NT2/D1 (cell line): ENCODE measurements at places on chromosomes 12 and 14.
A peak's percentile ranks its signal among the peaks of the same experiment; 100 is the strongest.

- DNase-seq, result no peak
Measured at GRCh38 chr14:87644689-87645088, 348.3 kb downstream of the GALC start.

- DNase-seq, result peak; percentile 1
Measured at GRCh38 chr14:31781578-31781977, 220.4 kb downstream of the NUBPL start.

DNA sequence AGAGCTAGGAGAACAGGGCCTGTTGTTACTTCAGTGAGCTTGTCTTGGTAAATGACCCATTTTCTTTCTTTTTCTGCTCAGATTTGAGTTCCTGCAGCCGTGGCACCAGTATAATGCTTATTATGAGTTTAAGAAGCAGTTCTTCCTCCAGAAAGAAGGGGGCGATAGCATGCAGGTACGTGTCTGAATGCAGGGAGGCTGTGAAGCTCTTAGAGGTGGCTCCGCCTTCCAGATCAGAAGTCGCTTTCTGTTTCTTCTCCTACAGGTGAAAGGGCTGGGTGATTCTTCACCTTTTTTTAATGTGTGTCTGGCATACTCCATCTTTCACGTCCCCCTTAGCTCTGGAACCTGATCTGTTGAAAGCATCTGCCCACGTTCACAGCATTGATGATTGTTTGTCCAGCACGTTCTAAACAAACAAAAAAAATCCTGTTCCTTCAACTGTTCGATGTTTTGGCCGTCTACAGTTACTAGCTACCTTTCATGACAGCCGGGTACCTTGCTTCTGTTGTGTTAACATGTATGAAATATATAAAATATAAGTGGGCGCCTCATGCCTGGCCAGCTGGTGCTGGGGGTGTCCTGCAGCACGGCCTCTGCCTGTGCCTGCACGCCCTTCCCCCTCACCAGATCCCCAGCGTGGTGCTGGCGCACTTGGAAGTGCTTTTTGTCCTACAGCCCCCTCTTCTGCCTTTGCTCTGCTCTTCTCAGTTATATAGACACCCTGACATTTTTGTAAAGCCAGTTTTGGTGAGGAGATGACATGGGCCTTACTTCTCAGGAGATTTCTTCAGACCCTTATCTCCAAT, 44.6 kb downstream of the SFSWAP start:
- DNase-seq, result peak; percentile 55

- DNase-seq, result no peak
Measured at GRCh38 chr12:47967461-47968321, 4.3 kb downstream of the TMEM106C start.

DNA sequence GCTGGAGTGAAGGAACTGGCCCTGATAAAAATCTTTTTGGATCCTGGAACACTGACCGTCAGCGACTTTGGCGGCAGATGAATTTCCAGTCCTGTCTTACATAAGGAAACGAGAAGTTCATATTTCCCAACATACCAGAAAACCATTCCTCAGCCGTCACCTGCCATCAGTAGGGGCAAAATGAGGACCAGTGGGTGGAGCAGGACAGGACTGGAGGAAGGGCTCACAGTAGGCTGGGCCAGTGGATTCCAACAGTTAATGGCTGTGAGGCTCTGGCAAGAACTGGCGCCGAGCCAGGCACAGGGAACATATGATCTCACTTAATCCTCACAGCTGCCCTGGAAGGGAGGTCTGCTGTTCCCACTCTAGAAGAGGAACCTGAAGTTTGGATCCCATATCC, 67.2 kb upstream of the FAM181A start:
- no peak for DNase-seq

GRCh38 chr12:4918950-4919660, 9.4 kb downstream of the KCNA1 start:
- DNase-seq, result no peak

DNA sequence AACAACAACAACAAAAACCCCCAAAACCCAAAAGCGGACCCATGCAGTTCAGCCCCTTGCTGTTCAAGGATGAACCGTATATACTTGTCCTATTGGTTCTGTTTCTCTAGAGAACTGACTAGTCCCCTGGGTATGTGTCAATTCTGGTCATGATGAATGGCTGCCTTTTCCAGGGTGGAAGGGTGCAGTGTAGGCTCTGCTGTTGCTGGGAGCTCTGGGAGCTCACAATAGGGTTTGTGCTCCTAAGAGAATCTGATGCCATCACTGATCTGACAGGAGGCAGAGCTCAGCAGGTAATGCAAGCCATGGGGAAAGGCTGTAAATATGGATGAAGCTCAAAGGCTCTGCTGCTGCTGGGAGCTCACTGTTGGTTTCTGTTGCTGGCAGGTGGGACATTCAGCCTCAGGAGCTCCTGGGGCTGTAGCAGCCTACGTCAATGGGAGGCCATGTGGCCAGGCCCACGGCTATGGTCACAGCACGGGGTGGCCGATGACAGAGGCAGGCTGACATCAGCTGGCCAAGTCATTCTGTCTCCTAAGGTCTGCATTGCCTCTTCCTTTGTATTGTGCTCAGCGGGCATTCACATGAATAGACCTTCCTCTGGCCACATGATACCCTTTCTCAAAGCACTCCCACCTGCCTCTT, 37.9 kb downstream of the DLK1 start:
- no peak for DNase-seq

DNA sequence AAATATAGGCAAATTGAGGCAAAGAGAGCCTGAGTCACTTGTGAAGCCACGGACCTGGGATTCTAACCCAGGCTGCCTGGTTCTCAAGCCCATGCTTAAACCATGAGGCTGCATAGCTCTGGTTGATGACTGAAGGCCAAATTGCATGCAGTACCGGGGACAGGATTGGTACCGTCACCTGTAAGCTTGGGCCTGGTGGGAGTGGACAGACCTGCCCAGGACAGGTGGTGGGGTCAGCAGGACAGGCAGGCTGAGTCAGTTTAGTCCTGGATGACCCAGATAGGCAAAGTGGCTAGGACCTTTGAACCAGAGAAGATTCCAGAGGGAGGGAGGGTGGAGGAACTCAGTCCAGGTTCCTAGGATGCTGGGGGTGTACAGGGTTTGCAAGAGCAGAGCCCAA, 25.8 kb downstream of the RIN3 start:
- DNase-seq, result no peak

GRCh38 chr14:99541677-99542470, 60.7 kb downstream of the CCNK start:
- no peak for DNase-seq
